Lower leg skin (tissue), 4 donors: ENCODE measurements at places on chromosomes 1 and 21.

GRCh38 chr1:248825136-248825535 is 579 bp downstream of the SH3BP5L start:
- peak; percentile 79 for DNase-seq

- no peak for DNase-seq
Measured at GRCh38 chr1:197915862-197916499, 1.2 kb upstream of the LHX9 start.

DNA sequence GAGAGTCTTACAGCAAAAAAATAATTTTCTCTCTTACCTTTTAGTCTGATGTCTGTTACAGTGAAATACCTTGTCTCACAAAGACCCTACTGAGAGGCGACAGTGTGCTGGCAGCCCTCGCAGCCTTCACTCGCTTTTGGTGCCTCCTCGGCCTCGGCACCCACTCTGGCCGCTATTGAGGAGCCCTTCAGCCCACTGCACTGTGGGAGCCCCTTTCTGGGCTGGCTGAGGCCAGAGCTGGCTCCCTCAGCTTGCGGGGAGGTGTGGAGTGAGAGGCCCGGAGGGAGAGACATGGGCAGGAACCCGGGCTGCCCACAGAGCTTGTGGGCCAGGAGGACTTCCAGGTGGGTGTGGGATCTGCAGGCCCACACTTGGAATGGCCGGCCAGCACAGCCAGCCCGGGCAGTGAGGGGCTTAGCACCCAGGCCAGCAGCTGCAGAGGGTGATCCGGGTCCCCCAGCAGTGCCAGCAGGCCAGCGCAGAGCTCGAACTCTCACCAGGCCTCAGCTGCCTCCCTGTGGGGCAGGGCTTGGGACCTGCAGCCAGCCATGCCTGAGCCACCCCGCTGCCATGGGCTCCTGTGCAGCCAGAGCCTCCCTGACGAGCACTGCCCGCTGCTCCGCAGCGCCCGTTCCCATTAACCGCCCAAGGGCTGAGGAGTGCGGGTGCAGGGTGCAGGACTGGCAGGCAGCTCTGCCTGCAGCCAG is 10.8 kb upstream of the CFHR1 start:
- no peak for DNase-seq

DNA sequence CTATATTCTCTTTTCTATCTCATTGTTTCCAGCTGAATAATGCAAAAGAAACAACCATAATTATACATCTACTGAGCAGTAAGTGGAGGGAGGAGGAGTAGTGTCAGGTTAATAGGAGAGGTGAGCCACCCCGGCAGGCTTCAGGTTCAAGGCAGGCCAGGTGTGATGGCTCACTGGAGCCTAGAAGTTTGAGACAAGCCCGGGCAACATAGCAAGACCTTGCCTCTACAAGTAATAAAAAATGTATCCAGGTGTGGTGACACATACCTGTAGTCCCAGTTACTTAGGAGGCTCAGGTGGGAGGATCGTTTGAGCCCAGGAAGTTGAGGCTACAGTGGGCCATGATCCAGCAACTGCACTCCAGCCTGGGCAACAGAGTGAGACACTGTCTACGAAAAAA is 1.9 kb upstream of the DIP2A start:
- DNase-seq, result no peak

- DNase-seq, result no peak
Measured at GRCh38 chr1:185670187-185670627, 64.0 kb upstream of the HMCN1 start.

DNA sequence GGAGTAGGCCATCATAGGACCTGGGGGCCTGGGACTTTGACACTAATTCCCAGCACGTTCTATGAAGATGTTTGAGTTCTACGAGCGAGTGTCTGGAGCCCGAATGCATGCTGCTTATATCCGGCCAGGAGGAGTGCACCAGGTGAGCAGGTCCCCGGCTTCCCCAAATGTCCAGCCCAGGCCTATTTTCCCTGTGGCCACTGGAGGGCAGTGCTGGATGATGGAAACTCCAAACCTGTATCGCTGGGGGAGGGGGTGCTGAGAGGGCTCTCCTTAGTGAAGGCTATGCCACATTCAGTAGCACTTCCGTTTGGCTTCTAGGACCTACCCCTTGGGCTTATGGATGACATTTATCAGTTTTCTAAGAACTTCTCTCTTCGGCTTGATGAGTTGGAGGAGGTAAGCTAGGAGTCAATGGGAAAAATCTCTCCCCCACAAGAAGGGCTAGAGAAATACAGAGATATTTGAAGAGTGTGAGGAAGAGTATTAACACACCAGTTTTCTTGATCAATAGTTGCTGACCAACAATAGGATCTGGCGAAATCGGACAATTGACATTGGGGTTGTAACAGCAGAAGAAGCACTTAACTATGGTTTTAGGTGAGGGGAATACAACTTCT is 5.2 kb upstream of the FCER1G start:
- peak; percentile 92 for DNase-seq

DNA sequence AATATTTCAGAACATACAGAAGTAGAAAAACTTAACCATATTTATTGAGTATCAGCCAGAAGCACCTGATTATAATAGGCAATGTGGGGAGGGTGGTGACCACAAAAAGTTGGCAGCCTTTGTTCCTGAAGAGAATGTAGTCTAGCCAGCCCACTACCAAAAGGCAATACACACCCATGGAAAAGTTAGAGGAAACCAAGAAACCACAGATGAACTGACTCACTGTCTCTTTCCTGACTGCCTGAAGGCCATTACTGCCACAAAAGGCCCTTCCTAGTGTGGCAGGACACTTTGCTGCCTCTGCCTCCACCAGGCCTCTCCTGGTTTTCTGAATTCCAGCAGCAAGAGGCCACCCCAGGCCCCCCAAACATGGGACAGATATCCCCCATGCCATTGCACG is 14.6 kb upstream of the PROX1 start:
- no peak for DNase-seq

DNA sequence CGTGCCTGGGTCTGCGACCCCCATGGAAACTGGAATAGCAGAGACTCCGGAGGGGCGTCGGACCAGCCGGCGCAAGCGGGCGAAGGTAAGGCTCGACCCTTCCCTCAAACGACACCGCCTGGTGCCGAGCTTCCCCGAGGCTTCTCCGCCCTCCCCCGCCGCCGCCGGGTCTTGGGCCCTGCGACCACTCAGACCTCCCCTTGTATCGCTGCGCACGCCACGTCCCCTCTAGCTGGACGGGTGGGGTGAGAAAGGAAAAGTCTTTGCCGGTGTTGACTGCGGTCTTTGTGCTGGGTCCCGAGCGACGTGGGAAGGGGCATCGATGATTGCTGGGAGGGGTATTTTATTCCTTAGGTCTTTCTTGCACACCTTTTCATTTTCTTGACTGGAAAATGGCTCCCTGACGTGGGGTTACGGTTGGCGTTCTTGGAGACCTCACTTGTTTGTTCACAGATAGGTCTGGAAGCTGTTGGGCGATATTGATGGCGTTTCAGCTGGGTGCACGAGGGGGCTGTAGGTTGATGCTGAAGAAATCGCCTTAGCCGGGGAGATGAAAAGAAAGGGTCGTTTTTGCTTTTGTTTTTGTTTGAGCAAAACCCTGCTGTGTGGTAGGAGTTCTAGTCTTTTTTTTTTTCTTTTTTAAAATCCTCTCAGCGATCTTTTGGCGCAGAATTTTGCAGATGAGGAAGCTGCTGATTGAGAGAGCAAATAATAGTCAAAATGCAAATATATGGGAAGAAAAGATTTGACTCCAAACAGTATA is 776 bp downstream of the KDM1A start:
- no peak for DNase-seq

DNA sequence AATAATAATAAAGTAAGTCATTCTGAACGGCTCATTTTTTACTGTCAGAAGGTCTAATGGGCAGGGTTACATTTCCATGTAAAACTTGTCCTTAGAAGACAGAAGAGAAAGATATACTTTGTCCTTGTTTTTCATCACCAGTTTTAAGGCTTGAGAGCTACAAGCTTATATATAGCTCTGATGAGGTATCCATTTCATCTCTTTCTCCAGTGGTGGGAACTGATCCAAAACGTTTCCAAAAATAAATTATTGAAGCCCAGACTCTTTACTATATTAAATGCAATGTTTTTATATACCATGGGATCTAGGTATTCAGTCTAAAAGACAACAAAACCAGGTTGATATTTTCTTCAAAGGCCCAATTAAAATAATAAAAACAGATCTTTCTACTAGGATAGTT is 8.7 kb downstream of the B3GALNT2 start:
- no peak for DNase-seq

DNA sequence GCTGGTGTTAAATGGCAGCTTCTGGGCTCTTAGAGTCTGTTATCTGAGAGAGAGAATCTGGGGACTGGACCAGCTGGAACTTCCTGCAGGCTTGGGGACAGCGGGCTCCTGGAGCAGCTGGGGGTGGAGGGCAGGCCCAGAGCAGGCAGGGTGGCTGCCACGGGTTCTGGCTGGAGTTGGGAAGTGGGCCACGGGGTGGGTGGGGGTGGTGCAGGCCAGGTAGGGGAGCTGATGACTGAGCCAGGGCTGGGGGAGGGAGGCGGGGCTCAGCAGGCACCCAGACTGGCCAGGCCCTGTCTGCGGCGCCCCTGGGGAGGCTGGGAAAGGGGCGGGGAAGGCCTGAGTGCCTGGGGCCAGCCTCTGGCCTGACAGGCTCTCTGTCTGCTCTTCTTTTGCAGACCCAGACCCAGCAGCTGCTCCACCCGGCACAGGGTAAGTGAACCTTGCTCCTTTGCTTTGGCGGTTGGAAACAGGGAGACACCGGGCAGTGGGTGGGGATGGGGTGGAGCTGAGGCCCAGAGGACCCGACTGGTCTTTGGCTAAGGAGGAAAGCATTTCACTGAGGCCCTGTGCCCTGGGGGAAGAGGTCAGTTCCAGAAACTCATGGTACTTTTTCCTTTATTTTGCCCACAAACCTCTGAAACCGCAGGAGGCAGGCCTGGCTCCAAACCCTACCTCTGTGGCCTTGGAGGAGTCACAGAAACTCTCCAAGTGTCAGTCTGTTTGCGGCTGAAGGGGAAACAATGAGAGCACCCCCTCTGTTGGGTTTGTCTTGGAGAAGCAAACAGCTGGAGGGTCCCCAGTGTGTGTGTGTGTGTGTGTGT is 48.8 kb downstream of the ARHGEF10L start:
- DNase-seq, result no peak

- DNase-seq, result no peak
Measured at GRCh38 chr21:26920055-26920454, 46.8 kb downstream of the ADAMTS5 start.

GRCh38 chr1:26212726-26213125 is 21.3 kb upstream of the CEP85 start:
- DNase-seq, result no peak

- DNase-seq, result no peak
Measured at GRCh38 chr1:88466011-88466410, 218.1 kb upstream of the PKN2 start.

DNA sequence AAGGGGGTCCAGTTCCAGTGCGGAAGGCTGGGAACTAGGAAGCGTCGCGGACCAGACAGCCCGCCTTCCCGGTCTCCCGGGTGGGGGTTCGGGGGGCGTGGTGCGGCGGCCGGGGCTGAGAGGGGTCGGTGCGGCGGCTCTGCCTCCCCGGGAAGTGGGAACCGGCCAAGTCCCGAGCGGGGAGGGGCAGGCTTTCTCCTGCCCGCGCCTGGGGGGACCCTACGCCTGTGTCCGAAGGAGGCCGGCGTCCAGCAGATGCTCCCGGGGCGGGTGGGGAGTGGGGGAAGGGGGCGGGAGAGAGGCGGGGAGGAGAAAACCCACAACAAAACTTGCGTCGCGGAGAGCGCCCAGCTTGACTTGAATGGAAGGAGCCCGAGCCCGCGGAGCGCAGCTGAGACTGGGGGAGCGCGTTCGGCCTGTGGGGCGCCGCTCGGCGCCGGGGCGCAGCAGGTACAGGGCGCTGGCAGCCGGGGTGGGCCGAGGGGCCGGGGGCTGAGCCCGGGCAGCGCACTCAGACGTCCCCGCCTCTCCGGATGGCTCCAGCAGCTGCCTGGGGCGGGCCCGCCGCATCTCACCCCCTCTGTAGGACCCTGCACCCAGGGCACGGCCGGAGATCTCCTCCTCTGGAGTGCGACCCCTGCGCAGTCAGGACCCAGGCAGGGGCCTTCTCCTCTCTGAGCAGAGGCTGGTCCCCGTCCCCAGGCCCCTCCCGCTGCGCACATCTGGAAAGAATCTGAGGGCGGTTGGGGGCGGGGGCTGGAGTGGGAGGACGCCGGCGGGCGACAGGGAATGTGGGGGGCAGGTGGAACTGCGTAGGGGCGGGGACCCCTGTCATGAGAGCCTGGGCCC is at the start of gene PODN:
TSS of gene PODN (plus strand) at position 355 of the 849 bp plus-strand sequence. CDS start 7,643 bp downstream, outside the sequence.
- DNase-seq, result peak; percentile 37

- no peak for DNase-seq
Measured at GRCh38 chr1:57485643-57486042, 61.8 kb upstream of the DAB1 start.

GRCh38 chr1:242824435-242824834 is 299.9 kb upstream of the PLD5 start:
- no peak for DNase-seq

GRCh38 chr1:117710710-117711109 is 104.9 kb downstream of the TENT5C start:
- DNase-seq, result no peak

DNA sequence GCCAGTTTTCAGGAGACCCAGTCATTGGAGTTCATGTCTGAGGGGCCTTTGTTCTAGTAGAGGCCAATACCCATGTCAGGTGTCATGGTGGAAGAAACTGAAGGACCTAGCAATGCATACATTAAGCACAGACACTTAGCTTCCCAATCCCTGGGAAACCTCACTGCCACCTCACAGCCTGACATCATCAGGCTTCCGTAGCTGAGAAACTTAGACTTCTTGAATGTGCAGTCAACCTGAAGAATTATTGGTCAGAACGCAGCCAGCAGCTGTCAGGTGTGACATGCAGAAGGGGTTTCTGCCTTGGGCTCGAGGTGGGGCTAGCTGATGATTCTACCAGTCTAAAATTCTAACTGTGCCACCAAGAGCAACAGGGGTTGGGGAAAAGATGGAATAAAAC is 1.9 kb upstream of the ITPKB start:
- DNase-seq, result no peak

DNA sequence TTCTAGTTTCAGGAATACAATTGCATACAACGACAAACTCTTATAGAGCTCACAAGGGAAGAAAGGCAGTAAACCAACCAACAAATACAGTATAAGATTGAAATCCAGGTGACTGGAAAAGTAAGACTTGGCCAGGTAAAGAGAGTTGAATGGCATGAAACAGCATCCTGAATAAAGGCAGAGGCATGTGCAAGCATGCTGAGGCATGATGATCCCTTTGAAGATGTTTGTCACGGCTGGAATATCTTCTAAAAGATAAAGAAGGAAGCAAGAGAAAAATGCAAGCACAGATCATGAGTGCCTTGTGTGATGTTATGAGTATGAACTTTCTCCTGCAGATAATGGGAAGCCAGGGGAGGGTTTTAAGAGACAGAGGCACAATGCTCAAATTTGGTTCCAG is 83.3 kb upstream of the SPATA6 start:
- DNase-seq, result no peak
